ENCODE measurements at places on chromosomes 7 and 10. TPM values are rescaled to one million over a fixed set of nuclear protein-coding genes. Genes with fewer than 3 reads are reported as not detected.

- no peak for DNase-seq
Observed at GRCh38 chr10:44513591-44513990, 128.7 kb upstream of the CXCL12 start.

DNA sequence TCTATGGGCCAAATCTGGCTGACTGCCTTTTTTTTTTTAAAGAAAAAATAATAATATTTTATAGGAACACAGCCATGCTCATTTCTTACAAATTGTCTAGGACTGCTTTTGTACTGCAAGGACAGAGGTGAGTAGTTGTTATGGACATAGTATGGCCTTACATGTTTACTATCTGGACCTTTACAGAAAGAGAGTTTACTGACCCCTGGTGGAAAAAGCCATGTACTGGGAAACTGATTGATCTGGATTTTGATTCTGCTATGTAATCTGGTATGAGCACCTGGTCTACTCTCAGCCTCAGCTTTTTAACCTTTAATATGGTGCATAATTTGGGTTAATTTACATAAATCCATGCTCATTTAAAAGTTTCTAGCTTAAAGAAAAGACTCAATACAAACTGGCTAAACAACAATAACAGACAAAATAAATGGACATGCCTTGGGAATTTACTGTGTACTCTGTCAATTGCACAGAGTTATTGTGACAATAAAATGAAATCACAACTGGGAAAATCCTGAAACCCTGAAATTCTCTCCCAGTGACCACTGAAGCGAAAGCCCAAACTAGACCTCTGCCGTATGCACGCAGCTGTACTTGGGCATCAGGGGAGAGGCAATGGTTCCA is 260.7 kb downstream of the BMPER start:
- no peak for DNase-seq

DNA sequence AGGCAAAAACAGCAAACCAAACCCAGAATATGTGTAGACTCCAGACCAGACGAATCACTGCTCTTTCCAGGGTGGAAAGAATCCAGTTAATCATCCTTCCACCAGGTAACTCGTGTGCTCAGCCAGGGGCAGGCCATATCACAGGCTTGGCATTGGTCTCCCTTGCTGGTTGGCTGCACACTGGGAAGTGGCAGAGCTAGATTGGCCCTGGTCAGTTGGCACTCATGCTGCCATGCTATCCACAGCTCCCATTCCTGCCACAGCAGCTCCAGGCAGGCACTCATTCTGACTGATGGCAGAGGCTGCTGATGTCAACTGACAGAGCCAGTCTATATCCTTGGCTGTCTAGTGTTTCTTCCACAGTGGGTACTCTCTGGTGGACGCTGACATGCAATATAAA is 9.7 kb upstream of the GDF10 start:
- DNase-seq = no peak

DNA sequence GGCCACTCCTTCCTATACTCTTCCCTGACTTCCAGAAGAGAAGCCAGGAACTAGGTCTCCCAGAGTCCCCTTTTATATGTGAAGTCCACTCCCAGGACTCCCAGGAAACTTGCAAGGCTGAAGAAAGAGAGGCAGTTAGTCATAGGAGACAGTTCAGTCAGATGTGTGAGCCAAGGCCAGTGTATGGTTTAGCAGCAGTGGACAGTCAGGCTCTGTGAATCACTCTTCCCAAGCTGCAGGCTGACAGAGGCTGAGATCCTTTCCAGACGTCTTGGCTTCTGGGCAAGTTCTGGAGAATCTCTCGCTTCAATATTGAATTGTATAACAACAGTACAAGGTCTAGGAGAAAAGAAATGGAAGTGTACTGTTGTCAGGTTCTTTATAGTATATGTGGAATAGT is 26.9 kb downstream of the BLVRA start:
- peak; percentile 18 for DNase-seq

DNA sequence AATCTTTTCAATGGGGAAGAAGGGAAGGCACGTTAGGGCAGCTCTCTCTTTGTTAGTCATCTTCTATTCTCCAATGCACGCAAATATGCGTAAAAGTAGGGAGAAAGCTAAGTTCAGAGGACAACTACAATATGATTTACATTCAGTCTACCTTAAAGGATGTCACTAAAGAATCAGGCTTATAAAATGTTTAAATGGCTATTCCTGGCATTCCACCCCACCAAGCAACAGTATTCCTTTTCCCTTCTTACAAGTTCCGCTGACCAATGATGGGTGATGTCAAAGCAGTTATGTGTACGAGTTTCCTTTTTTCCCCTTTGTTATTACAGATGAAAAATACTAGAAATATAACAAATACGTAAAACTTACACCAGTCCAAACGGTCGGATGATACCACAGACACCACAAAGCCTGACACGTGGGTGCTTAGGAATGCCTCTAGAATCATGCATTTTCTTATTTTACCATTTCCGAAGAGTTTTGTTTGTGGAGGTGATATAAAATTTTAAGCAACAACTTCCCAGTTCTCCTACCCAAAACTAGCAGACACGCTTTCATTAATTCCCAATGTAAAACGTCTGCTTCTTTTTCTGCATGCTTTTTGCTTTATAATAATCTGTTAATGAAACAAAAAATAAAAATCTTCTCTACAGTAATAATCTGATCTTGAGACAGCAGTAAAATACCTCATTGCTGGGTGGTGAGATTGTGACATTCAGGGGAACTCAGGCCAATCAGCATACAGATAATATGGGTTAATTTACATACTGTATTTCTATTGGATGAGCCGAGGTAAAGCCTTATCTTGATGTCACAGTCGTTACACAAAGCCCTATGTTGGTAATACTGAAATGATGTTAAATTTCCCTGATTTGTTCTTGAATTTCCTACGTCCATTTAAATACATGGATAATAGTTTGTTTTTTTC is 708 bp upstream of the GPR85 start:
- DNase-seq = no peak

- DNase-seq = no peak
Observed at GRCh38 chr10:70376436-70377378, 5.7 kb downstream of the LRRC20 start.

DNA sequence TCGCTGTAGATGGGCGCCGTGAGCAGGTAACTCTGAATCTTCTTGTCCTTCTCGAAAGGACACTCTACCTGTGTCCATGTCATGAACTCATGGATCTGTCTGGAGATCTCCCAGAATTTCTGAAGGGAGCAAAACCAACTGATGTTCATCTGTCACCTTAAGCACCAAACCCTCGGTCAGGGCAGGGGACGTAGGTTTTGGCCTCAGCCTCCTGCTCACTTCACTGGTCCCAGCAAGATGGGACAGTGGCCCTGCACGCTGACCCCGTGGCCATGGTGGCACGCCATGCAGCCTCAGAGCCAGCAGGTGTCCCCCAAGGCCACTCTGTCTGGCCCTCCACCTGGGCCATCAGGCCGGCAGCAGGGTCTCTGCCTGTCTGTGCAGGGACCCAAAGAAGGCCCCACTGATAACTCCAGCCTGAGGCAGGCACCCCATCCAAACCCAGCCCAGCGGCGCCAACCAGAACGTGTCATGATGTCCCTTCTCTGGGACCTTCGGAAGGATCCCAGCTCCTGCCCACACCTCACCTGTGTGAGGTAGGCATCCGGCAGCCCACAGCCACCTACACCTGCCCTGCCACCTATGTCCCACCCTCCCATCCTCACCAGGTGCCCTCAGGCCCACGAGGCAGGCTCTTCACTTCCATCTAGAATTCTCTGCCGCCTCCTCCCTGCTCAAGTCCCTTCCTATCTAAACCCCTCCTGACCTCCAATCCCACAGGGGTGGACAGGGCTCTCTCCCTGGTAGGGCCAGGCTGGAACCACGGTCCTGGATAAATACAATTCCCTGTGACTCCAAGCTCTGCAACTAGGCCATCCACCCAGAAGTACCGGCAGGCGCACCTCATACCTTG is 59.0 kb downstream of the CSGALNACT2 start:
- DNase-seq = no peak

GRCh38 chr7:134029743-134030142 is 97.4 kb upstream of the LRGUK start:
- DNase-seq = no peak

DNA sequence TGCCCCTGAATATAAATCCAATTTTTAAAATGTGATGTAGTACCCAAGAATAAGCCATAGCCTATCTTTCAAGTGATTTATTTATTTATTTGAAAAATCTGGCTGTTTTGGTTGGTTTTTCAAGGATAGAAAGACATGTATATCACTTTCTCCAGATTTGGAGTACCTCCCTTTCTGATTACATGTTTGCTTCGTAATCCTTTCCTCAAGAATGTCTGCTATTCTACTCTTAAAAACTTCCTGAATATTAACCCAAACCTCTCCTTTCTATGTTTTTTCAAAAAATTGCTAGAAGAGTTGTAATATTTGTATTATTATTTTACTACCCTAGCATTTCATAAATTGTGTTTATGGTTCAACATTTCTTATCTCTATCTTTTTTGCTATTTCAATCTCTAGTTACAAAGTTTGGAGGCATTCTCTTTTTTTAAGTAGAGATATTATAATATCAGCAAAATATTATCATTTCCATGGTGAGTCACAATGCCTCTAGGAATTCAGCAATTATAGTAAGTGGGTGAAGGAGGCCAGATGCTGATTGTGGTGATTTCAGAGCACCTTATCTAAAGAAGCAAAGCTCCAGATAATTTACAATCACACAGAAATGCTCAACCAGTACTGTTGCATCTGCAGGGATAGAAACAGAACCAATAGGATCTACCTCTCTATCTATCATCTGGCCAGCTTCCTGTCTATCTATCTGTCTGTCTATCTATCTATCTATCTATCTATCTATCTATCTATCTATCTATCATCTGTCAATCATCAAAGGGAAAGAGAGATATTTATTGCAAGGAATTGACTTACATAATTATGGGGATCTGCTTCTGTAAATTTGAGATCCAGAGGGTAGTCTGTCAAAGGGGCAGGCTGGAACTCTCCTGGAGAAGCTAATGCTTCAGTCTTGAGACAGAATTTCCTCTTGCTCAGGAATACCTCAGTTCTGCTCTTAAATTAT is 412.5 kb upstream of the SEMA3C start:
- DNase-seq = no peak

GRCh38 chr10:73932620-73933112 is 21.7 kb downstream of the PLAU start:
- no peak for DNase-seq

DNA sequence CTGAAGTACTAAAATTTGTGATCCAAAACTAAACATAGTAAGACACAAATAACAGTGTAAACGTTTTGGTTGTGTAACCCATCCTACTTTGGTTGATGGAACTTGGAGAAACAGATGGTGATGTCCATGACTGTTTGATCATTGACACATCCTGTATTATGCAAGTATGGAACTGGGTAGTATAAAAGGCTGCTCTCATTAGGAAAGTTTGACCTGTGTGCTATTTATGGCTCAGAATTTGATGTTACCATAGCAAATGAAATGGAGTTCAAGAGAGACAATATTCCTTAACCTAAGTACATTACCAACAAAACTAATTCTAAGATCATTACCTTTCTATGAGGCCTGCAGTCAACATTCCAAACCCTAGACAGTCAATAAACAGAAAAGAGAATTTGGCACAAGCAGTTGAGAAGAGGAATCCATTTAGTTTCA is 39.9 kb downstream of the DKK1 start:
- DNase-seq = no peak

- DNase-seq = no peak
Observed at GRCh38 chr10:11154849-11155498, 137.3 kb downstream of the CELF2 start.

DNA sequence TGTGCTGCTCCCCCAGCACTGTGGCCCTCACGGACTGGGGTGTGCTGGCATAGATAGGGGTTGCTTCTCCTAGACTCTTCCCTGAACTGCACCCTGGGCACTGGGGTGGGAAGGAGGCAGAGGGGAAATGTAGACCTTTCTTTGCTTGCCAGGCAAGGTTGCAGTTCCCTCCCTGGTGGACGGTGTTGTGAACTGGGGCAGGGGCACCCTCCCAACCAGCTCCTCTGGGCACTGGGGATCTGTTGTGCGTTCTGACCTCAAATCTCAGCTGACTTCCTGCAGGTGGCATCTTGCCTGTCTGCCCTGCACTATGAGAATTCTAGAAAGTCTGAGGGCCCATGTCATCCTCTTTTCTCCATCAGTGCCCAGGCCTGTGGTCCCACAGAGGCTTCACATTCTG is 53.9 kb downstream of the ARHGAP22 start:
- DNase-seq = no peak

DNA sequence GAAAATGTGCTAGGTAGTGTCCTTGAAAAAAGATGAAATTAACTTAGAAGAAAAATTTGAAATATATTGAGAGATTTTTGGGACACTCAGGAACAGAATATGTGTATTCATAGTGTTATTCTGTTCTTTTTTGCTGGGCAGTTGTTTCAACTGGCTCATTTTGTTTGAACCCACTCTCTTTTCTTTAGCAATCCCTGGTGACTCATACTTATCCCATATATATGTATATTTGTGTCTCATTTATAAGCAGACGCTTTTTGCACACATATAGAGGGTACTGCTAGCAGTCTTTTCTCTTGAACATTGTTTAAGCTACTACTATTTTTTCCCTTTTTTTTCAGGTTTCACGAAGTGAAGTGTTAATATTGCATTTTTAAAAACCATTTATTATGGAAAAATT is 1.9 kb downstream of the EXOC6 start:
- no peak for DNase-seq

GRCh38 chr10:60597513-60597912 is 180.8 kb upstream of the CDK1 start:
- no peak for DNase-seq

DNA sequence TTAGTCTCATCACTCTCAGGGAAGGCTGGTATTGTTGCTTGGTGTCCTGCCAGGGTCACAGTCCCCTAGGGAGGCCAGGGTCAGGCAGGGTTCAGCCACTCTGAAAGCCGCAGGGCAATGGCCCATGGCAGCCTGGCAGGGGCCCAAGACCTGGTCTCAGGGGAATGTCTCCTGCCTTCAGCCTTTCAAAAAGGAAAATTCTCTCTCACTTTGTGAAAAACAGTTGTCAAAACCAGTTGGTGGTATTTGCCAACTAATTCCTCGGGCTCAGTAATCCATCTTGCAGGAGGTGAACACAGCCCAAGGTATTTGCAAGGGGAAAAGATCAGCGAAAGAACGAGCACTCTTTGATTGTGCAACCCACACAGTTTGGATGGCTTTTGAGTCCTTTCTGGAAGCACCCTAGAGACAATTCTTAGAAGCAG is 101.5 kb downstream of the JCAD start:
- DNase-seq = no peak

GRCh38 chr10:3711918-3712317 is 73.1 kb downstream of the KLF6 start:
- no peak for DNase-seq

GRCh38 chr10:49093922-49094321 is 21.4 kb downstream of the VSTM4 start:
- DNase-seq = no peak

CNNM1 gene
- polyA plus RNA-seq = 0.17 TPM

SPDYE3 gene
- polyA plus RNA-seq = 8.4 TPM

OPALIN gene
- polyA plus RNA-seq = not detected

ST8SIA6 gene
- 9.7 TPM for polyA plus RNA-seq

RGR gene
- 0.27 TPM for polyA plus RNA-seq

MSMB gene
- polyA plus RNA-seq = not detected

SEMA3E gene
- polyA plus RNA-seq = 26.5 TPM

DRGX gene
- not detected for polyA plus RNA-seq

TAS2R41 gene
- not detected for polyA plus RNA-seq

HOXA1 gene
- 3.1 TPM for polyA plus RNA-seq

AKR1D1 gene
- polyA plus RNA-seq = not detected

CCL24 gene
- 0.54 TPM for polyA plus RNA-seq

COPG2 gene
- 42.6 TPM for polyA plus RNA-seq
